Osteoblast (primary cell): ENCODE measurements at places on chromosomes 7 and 10. TPM values are rescaled to one million over a fixed set of nuclear protein-coding genes. Genes with fewer than 3 reads are reported as not detected.

GRID2IP gene
- under 0.01 TPM in 1 of 2 replicates, not detected in the other for total RNA-seq

OGDHL gene
- total RNA-seq = under 0.01 and 0.36 TPM in 2 replicates

SFTPD gene
- 0.36 TPM in 1 of 2 replicates, not detected in the other for total RNA-seq

- no peak for DNase-seq
These were observed 322.6 kb downstream of the GRM8 start for GRCh38 chr7:126930166-126930565.

GRCh38 chr10:26213157-26213800, 3.3 kb upstream of the GAD2 start:
- no peak for DNase-seq

DNA sequence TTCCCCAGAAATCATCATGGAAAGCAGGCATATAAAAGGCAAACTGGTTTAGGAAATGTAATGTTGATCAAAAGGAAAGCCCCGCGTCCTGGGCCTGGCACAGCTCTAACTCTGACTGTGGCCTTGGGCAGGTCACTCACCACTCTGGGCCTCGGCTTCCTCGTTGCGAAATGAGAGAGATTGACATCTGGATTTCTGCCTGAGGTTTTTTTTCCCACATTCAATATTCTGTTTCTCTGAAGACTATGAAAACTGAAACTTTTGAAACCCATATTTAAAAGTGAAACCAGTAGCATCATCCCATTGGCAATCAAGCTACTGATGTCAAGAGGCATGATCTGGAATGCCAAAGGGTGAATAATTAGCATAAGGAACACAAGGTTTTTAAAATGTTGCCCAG, 369.7 kb upstream of the NPVF start:
- no peak for DNase-seq

DNA sequence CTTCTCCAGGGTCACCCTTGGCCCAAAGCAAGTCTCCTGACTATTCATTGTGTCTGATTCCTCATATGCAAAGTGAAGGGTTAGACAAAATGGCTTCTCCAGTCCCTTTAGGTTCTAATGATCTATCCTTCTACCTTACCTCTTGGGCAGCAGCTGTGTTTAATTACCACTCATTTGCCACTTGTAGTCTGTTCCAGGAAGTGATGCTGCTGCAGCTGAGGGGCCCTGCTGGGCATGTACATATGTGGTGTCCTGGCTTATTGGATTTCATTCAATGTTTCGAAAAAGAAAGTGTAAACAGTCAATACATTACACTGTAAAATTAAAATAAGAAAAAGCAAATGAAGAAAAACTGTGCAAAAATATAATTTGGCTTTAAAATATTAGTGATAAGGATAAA, 36.6 kb downstream of the SCIN start:
- no peak for DNase-seq

DNA sequence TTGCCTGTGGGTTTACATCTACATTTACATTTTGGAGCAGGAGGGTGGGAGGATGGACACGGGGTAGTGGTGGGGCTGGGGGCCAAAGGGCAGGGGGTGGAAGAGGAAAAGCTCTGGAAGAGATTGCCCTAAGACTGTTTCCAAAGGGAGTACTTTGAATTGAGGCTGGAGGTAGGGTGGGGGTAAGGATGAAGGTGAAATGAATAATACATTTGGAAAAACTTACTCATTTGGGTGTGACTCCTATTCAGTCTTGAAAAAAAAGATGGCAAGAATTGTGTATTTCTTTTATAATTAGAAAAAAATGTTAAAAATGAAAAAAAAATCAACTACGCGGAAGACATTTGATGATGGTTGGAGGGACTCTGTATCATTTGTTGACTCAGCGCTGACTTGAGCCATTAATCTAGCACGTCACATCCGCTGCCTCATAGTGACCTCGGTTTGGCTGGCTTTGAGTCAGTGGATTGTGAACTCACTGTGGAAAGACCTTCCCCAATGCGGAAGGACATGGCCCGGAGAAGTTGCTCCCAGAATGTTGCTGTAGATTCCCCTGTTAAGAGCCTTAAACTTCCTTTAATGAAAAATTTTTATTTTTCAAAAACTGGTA, 2.8 kb downstream of the FAM180A start:
- no peak for DNase-seq

- DNase-seq = no peak
These were observed 2.7 kb downstream of the LHPP start for GRCh38 chr10:124464028-124464965.
